ENCODE measurements at places on chromosomes 2 and 18.

DNA sequence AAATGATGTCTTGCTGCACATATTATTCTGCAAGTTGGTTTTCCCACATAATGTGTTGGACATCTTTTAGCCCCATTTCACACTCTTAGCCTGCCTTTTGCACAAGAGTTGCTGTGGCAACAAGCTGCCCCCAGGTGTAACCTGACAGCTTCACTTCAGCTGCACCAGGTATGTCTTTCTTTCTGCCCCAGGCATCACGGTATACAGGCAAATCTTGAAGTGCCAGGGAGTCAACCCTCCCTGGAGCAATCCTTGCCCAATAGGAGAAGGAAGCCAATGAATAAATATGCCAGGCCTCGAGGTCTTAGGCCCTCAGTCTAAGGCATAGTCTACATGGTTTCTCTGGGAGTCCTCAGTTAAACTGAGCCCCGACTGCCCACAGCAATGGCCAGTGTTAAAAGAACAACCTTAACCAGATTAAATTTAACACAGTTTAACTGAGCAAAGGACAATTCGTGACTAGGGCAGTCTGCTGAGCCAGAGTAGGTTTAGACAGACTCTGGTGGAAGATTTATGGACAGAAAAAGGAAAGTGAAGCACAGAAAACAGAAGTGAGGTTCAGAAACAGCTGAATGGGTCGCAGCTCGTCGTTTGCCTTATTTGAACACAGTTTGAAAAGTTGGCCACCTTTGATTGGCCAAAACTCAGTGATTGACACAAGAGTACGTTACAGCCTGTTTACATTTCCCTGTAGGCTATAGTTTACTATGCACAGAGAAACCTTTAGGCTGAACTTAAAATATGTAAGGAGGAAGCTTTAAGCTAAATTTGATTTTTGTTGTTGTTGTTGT lies 32.0 kb upstream of the C1QL2 start:
- DNase-seq = no peak

GRCh38 chr2:190972846-190973245 lies 41.1 kb downstream of the STAT1 start:
- no peak for DNase-seq

GRCh38 chr2:42116195-42117181 lies 52.7 kb upstream of the EML4 start:
- DNase-seq = no peak

DNA sequence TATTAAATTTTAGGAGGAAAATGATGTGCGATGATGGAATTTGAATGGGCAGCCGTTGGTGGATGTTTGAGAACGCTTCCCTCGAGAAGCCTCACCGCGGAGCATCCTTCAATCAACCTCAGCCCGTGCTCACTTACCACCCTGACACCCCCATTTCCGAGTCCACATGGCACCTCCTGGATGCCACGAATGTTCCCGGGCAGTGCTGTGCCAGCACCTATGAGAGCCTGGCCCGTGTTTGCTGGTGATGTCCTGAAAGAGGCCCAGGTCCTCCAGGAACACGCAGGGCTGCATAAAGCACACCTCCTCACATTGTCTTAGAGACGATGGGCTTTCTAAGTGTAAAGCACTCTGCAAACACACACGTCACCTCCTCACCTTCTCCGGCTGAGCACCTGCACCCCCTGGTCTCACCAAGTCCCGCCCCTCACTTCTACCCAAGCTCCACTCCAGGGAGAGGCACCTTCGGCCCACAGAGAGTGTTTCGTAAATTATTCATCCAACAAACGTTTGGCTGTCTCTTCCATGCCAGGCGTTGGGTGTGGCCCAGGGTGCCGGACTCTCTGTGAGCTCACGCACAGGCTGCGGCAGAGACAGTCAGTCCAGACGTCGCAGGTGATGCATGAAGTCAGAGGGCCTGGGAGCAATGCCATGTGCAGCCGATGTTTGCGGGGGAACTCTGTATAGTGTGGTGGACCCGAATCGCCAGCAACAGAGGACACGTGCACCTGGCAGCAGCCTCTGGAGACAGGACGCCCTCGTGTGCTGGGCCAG lies 150.0 kb downstream of the TPO start:
- no peak for DNase-seq

GRCh38 chr2:190896477-190896876 lies 15.9 kb downstream of the GLS start:
- no peak for DNase-seq

GRCh38 chr2:63785096-63785495 lies 56.6 kb upstream of the UGP2 start:
- DNase-seq = no peak

GRCh38 chr2:136134126-136134525 lies 16.2 kb upstream of the CXCR4 start:
- DNase-seq = no peak

- no peak for DNase-seq
Measured at GRCh38 chr2:169693360-169693759, 845 bp downstream of the CFAP210 start.

- DNase-seq = no peak
Measured at GRCh38 chr2:58107803-58108710, 61.5 kb downstream of the VRK2 start.

DNA sequence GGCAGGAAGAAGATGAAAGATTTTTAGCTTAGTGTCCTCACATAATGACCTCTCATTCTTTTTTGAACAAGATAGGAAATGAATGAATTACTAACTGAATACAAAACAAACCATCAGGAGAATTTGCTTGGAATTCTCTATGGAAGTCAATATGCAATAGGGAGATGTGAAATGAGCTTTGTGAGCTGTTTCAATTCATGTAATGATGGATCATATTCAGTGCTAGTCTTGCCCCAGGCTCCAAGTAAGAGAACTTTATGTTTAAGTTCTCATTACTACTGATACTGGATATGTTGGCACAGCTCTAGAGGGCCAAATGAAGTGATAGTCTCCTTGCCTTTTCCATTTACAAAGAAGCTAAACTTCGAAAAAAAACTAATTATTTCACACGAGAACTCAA lies 29.2 kb downstream of the MYOM1 start:
- DNase-seq = no peak

DNA sequence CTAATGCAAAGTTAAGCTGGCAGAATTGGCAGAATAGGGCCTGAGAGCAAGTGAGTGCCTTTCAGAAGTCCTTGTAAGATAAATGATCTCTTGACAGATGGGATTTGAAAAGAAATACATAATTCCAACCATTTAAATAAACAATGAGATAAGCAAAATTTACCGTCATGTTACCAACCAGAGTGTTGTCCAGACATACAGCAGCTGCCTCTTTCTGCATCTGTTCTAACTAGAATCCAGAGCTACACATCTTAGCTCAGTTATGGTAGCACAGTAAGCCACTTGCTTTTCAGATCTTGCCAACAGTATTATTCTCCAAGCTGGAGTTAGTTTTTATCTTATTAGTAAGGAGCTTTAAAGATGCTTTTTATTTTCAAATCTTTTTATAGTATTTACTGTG lies 179.6 kb downstream of the BARD1 start:
- no peak for DNase-seq
